ENCODE measurements at places on chromosomes 4 and X.

GRCh38 chrX:43269201-43269600 lies 386.9 kb upstream of the MAOA start:
- DNase-seq: no peak

GRCh38 chr4:110007217-110007616 lies 94.5 kb downstream of the EGF start:
- no peak for DNase-seq

DNA sequence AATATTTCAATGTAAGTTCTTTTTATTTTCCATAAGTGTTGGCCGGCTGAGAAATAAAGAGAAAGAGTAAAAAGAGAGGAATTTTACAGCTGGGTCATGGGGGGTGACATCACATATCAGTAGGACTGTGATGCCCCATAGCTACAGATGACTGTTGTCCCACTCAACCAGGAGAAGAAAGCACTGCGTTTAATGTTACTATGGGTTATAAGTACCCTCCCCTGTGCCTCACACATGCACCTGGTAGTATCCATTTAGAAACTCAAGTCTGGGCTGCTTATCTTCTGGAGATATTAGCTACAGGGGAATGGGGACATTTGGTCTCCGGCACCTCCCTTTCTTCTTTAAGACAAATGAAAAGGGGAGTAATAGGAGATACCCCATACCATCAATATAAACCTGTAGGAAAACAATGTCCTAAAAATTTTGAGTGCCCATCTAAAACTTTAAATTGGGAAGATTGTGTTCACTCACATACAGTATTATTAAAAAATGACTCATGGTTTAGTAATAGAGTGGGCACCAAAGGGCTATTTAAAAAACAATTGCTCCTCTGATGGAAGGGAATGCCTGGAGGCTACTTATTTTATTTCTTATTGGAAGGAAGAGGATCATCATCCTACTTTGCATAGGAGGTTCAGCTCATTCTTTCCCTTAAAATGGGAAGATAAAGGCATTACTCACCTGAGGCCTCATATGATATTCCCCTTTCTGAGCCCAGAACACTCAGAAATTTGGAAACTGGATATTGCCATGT lies 18.2 kb downstream of the UGT2B11 start:
- DNase-seq: no peak

DNA sequence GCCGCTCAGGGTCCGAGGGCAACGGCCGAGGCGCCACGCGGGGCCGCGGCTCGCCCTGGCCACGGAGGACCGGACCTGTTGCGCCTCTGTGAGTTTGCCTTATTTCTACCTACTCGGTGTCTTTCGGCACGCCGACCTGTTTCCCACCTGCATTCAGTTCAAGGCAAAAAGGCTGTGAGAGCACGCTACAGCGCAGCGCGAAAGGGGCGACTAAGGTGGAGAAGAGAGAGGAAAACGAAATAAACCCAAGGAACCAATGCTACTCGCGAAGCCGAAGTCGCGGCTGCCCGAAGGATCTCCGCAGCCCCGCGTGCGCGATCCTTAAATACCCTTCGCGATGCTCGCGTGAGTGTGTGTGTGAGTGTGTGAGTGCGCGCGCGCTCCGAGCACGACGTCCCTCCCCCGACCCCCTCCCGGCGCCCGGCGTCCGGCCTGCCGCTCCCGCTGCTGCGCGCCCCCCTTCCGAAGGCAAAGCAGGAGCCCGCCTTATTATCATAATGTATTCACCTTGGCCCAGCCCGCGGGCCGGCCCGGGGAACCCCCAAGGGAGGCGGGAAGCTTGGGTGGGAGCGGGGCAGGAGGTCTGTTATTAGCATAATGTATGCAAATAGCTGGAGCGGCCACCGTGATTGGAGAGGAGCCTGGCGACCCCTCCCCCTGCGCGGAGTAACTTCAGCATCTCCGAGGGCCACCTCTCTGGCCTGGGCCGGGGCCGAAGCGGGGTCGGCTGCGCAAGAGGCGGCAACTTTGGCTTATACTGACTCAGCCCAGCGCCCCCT lies at the start of gene COL25A1:
Gene COL25A1, minus strand, starts transcription at position 298 of the 779 bp plus-strand sequence.
- no peak for DNase-seq

DNA sequence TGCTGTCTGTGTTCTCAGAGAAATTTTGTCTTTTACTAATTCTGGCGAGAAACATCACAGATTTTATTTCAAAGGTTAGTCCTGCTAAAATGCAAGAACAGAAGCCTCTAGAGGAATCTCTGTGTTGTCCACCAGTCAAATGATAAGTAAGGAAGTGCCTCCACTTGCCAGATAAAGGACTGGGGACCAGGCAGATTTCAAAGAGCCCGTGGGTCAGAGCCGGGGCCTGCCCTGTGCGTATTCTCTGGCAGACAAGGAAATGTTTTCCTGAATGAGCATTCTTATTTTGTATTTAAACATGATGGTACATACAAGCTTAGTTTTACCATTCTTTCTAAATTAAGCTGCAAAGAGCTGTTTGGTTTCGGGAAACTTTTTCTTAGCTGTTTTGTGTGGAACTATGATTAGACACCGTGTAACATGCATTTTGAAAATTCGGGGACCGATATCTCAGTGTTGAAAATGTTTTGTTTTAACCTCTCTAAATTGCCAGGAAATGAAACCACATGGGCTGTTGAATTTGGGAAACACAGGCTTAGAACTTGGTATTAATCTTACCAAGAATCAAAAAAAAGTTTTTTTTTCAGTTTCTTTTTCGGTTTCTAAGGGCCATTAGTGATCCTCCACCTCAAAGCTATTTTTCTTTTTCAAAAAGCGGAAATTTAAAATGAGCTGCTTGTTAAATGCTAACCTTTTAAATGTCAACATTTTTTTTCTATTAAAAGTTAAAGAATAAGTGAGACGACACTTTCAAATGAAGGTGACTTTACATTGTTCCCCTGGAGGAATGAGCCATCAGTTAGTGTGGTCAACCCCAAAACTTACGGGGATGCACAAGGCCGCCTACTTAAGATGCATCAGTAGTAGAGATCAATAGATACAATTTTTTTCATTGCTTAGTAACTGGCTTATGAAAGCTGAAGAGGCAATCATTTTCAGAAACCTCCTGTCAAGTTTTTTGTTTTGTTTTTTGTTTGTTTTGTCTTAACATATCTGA lies 89.6 kb upstream of the MTM1 start:
- no peak for DNase-seq

DNA sequence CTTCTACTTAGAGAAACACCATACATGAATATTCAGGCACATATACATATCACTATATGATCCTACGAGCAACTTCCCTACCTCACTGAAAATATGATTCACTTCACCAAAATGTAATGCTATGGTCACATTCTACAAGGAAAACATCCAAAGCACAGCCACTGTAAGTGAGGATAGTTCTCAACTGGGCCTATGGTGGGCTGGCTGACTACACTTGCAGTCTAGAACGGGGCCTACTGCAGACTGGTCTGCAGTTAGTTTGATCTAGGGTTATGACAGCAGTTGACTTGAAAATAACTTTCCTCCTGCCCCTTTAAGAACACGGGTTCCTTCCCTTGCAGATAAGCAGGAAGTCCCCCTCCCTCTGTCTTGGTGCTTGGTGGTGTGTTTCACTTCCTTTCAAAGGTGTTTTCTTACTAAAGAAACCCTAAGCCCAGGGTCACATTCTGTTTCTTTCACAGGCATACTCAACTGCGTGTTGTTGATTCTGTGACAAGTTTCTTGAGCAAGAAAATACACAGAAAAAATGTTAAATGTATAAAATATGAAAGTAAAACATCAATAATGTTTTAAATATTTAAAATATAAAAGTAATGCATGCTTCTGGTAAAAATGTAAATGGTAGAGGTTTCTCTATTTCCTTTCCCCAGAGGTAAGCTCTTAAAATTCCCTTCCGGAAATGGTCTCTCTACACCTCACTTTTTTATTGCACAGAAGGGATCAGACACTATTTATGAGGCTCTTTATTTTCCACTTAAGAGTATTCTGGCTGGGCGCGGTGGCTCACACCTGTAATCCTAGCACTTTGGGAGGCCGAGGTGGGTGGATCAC lies 18.0 kb upstream of the TMSB4X start:
- DNase-seq: no peak

DNA sequence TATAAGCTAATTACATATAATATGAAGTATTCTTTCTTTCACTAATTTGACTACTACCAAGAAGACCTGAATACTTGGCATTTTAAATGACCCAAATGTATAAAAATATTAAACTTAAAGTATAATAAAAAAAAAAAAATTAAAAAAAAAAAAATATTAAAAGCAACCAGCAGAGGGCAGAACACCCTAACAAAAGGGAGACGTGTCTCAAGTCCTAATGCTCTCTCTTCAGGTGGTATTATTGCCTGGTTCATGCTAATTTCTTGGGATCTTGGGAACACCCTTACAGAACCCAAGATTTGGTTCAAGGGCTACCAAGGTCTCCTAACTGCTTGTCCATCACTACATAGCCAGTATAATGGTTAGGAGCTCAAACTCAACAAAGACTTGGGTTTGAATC lies 754.8 kb downstream of the RAB28 start:
- DNase-seq: no peak

GRCh38 chrX:79096145-79096556 lies 48.3 kb upstream of the GPR174 start:
- no peak for DNase-seq

GRCh38 chr4:171025776-171026175 lies 787.4 kb upstream of the GALNTL6 start:
- no peak for DNase-seq

DNA sequence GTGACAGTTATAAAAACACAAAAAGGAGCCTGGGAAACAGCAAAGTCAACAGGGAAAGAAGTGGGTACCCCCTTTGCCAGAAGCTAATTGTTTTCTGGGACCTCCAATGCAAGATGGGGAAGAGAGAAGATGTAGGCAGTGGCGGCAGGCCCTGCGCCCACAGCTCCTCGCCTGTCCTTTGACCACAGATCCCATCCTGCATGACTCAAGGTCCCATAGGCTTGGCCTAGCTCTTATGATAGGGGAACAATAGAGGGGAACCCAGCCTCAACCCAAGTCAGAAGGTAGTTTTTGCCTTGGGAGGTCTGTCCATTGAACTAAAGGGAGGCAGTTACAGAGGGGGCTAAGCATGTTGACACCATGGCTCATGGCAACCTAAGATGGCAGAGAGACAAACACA lies 14.2 kb downstream of the ZMYM3 start:
- no peak for DNase-seq

GRCh38 chr4:134668237-134668636 lies 466.6 kb upstream of the PABPC4L start:
- DNase-seq: no peak

DNA sequence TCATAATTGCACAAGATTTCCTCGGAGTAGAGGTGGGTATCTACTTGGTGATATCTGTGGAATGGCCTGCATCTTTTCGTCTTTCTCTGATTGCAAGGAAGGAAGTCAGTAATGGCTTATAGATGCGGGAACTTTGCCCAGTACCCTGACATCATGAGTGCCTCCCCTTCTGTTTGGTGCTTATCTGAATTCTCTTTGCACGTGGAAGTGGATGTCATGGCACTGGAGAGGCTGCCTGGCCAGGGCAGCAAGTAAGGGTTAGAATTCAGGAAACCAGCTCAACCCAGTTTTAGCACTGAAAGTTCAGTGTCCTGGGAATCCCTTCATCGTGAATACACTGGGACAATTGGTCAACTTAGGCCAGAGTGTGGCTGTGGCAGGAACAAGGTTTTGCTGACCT lies 83.5 kb upstream of the RAPGEF2 start:
- no peak for DNase-seq

DNA sequence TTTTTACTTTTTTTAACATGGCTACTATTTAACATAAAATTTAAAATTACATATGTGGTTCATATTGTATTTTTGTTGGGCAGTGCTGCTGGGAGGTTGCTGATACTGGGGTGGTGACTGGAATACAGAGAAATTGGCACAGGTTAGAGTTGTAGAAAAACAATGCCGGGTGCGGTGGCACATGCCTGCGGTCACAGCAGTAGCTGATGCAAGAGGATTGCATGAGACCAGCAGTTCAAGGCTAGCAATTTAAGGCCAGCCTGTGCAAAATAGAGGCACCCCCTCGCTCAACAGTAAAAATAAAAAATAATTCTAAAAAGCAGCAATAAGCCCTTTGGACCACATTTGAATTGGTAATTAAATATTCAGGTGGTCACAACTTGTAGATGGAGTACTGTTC lies 11.8 kb upstream of the CPE start:
- no peak for DNase-seq

- no peak for DNase-seq
Observed at GRCh38 chr4:26083987-26084386, 170.0 kb downstream of the SMIM20 start.

DNA sequence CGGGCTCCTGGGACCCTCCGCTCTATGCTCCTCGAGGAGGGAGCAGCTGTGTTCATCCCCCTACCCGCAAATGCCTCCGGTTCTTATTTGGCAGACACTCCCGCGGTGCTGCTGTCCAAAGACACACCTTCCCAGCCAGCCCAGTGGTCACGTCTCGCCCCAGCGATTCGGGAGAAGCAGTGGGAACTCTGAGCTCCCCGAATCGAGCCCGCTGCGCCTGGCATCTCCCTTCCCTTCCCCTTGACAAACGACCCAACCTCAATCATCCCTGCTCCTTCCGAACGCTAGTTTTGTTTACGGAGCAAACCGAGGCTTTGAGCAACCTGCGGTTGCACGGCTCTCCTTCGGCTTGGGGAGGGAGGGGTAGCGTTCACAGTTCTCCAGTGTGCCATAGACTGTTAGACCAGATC lies 317 bp upstream of the FRMPD4 start:
- DNase-seq: no peak

DNA sequence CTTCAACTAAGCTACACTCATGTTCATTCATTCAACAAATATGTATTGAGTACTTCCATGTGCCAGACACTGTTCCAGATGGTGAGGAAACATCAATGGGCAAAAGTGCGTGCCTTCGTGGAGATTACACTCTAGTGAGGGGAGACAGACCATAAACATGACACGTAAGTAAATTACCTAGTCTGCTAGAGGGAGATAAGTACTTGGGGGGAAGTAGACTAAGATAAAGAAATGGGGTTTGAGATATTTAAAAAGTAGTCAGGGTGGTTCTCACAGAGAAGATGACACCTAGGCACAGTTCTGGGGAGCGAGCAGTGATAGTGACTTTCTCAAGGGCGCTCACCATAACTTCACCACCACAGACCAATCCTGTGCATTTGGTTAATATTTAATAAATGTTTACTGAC lies 11.7 kb downstream of the JCHAIN start:
- DNase-seq: no peak

DNA sequence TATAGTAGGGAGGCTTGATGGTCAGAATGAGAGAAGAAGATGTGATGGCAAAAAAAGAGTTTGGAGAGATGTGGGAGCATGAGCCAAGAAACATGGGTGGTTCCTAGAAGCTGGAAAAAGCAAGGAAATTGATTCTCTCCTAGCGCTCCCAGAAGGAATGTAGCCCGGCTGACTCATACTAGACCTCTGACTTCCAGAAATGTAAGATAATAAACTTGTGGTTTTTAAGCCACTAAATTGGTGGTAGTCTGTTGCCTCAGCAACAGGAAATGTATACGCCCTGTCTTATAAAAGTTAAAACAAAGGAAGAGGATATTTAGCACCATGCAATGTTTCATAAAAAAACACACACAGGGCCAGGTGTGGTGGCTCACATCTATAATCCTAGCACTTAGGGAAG lies 182.7 kb upstream of the PCDH7 start:
- no peak for DNase-seq

GRCh38 chr4:4881432-4881831 lies 22.0 kb downstream of the MSX1 start:
- DNase-seq: no peak

All from stimulated activated CD8-positive, alpha-beta memory T cell treated with anti-CD3 and anti-CD28 coated beads, Interleukin-4, amount 100 ng/mL, for 1 hour (primary cell).